ENCODE measurements at places on chromosomes 4 and X. TPM values are rescaled to one million over a fixed set of nuclear protein-coding genes. Genes with fewer than 3 reads are reported as not detected.

CXCL9 gene
- total RNA-seq, result not detected

CXXC4 gene
- 40.8 TPM for total RNA-seq

SH3RF1 gene
- total RNA-seq, result 29.6 TPM

ALB gene
- total RNA-seq, result 13.8 TPM

GAGE13 gene
- not detected for total RNA-seq

UNC5C gene
- 43.8 TPM for total RNA-seq

GNRHR gene
- total RNA-seq, result not detected

RHOH gene
- 5.5 TPM for total RNA-seq

ZMAT1 gene
- total RNA-seq, result 12.7 TPM

GATA1 gene
- total RNA-seq, result not detected

Measured in progenitor cell of endocrine pancreas (in vitro differentiated cells).